ENCODE measurements at places on chromosomes 2 and 18.
A peak's percentile ranks its signal among the peaks of the same experiment; 100 is the strongest.

GRCh38 chr2:40168546-40168945 lies 283.3 kb downstream of the SLC8A1 start:
- no peak for DNase-seq

GRCh38 chr2:130336877-130337734 lies 5.6 kb upstream of the IMP4 start:
- DNase-seq, result peak; percentile 50

GRCh38 chr2:67965246-67965645 lies 97.6 kb downstream of the C1D start:
- no peak for DNase-seq

DNA sequence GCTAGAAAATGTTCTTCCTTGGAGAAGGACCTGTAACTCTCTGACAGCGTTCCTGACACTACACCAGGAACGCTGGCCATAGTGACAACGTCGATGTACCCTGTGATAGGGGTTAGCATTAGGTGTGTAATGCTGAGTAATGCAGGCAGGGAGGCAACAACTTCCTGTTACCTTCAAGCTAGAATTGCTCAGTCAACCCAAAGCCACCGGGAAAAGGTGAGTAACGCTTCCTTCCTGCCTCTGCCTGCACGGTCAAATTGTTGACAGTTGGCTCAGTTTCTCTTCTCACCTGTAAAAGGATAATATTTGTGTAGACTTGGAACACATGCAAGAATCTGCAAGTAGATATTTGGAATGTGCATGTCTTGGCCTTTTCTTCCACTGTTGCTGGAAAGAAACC lies 12.7 kb downstream of the FAM110C start:
- DNase-seq, result no peak

DNA sequence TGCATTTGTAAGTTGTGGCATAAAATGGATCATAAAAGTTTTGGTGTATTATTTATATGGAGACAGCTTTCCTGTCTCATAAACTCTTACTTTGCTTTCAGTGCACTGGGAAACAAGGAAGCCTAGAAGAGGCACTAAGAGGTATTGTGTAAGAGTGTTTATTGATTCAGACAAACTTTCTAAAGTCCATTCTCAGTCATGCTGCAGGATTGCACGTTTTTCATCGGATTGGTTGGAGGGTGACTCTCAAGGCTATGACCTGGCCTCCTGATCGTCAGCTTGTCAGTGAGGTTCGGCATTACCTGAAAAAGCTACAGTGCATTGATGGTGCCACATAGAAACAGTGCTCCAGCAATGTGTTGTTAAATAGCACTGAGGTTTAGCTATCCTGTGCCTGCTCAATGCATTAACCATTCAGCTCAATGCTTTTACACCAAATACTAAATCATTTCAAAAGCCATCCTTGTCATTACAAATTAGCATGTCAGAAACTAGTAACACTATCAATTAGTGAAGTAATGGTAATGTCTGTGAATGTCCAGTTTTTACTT lies 545.5 kb downstream of the CBLN2 start:
- no peak for DNase-seq

DNA sequence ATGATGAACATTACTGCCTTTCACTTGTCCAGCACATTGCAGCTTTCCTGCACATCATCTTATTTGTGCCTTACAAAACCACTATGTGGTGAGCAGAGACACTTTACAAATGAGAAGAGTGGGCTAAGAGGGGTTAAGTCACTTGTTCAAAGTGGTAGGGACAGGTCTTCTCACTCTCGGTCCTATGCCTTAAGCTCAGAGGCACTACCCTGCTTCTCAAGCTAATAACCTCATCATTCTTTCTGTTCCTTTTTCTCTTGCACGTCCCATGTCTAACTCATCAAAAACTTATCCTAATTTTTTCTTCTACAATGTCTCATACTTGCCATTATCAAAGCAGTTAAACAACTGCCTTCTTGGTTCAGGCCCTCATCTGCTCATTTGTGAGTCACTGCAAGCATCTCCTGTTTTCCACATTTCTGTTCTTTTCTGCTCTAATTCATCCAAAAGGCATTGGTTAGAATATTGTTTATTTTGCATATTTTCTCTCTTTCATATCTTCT lies 21.9 kb upstream of the NCOA1 start:
- no peak for DNase-seq

GRCh38 chr2:130842770-130843169 lies 6.1 kb downstream of the ARHGEF4 start:
- DNase-seq, result no peak

DNA sequence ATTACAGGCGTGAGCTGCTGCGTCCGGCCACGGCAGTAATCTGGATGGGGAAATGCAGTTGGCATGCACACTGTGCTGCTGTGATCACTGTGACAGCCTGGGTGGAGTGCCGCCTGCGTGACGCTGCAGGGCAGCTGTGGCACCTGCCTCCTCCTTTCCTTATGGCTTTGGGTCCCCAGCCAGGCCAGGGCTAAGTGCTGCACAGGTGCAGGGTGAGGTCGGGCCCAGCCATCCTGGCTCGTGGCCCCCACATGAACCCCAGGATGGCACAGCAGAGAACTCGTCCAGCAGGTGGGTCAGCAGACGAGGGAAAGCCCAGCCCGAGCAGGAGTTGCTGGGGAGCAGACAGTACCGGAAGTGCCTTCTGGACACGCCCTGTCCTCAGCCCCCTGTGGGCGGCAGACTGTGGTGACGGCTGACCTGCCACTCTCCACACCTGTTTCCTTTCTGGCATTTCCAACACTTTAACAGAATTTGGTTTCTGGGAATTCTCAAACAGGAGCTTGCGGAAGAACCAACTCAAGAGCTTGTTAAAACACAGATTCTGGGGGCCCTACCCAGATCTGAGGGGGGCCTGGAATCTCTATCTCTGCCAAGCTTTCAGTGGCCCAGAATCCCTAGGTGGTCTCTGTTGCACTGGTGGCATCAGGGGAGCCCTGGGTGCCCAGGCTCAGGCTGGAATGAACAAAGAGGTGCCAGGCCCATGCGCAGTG lies 16.9 kb downstream of the HS1BP3 start:
- DNase-seq, result no peak

- DNase-seq, result no peak
Measured at GRCh38 chr2:86298411-86299390, 38.7 kb downstream of the REEP1 start.

DNA sequence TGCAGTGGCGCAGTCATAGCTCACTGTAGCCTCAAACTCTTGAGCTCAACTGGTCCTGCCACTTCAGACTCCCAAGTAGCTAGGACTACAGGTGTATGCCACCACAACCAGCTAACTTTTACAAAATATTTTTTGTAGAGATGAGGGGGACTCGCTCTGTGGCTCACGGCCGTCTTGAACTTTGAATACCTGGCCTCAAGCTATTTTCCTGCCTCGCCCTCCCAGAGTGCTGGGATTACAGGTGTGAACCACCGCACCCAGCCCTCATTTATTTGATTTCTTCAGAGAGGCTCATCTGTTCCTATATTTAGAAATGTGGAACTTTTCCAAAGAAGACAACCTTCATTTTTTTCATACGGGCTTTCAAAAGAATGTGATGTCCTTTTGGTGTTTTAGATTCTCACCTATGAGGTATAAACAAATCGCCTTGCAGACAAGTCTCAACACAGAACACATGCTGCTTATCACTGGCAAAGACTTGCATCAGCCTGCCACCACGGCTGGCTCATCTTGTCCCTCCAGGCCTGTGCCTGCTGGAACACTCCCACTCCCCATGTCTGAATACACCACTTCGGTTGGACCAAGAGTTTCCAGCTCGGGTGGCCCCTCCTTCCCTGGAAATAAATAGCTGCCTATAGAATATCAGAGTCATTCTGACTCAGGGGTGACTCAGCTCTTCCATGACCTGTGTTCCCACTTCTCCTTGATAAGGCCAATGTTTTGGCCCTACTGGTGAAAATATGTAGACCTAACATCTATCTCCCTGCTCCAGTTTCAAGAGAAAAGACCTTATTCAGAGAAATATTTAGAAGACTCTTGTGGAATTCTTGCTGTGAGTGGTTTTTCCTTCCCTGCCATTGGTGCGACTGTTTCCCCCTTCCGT lies 202.6 kb downstream of the TGIF1 start:
- DNase-seq, result peak; percentile 100

DNA sequence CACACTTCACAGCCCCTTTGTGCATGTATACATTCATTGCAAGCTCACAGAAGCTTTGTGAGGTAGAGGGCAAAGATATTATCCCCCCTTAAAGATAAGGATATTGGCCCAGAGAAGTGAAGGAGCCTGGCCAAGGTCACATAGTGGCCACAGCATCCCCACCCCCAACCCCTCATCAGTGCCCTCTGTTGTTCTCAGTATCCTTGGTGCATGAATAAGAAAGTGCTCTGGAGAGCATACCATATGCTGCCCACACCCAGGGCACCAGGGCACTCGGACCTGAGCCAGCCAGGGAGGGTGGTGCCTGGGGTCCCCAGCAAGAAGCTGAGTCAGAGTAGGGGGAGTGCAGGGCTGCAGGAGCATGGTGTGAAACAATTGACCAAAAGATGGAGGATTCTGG lies 3.3 kb downstream of the DYSF start:
- no peak for DNase-seq

GRCh38 chr18:55500316-55501086 lies 87.5 kb downstream of the TCF4 start:
- no peak for DNase-seq

- no peak for DNase-seq
Measured at GRCh38 chr2:157815421-157815820, 60.7 kb downstream of the ACVR1 start.

- DNase-seq, result no peak
Measured at GRCh38 chr2:168703926-168704325, 98.5 kb upstream of the NOSTRIN start.

- DNase-seq, result no peak
Measured at GRCh38 chr2:238397356-238397755, 29.4 kb upstream of the ASB1 start.

- DNase-seq, result no peak
Measured at GRCh38 chr2:83261591-83262136, 1197.4 kb downstream of the SUCLG1 start.

- no peak for DNase-seq
Measured at GRCh38 chr2:144256996-144257707, 262.8 kb downstream of the ZEB2 start.

- DNase-seq, result peak; percentile 35
Measured at GRCh38 chr2:190465060-190465459, 56.9 kb downstream of the MFSD6 start.

DNA sequence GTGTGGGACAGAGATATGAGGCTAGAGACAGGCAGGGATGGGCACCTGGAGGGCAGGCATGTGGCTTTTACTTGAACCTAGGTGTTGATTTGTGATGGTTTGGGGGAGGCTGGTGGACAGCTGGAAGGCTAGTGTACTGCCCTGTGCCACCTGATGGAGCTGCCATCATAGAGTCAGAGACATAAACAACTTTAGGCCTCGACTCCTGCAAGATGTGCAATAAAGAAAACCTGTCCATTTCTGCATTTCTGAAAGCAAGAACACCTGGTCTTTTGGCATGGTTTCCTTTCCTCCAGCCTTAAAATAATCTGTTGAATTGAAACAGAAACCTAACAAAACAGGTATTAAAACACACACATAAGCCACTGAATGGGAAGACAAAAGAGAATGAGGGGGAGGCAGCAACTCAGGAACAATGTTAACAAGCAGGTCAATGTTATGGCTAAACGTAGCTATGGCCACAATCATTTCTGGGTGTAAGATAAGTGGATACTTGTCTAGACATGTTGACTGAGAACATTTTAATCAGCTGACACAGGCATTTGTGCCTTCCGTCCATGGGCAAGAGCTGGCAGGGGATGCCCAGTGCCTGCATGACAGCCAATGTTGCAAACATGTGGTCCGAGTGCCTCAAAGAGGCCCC lies 87.8 kb downstream of the KCTD1 start:
- DNase-seq, result peak; percentile 54

GRCh38 chr2:120759543-120760331 lies 24.1 kb downstream of the GLI2 start:
- no peak for DNase-seq

- DNase-seq, result peak; percentile 81
Measured at GRCh38 chr2:217162533-217162932, 302.7 kb upstream of the TNP1 start.

DNA sequence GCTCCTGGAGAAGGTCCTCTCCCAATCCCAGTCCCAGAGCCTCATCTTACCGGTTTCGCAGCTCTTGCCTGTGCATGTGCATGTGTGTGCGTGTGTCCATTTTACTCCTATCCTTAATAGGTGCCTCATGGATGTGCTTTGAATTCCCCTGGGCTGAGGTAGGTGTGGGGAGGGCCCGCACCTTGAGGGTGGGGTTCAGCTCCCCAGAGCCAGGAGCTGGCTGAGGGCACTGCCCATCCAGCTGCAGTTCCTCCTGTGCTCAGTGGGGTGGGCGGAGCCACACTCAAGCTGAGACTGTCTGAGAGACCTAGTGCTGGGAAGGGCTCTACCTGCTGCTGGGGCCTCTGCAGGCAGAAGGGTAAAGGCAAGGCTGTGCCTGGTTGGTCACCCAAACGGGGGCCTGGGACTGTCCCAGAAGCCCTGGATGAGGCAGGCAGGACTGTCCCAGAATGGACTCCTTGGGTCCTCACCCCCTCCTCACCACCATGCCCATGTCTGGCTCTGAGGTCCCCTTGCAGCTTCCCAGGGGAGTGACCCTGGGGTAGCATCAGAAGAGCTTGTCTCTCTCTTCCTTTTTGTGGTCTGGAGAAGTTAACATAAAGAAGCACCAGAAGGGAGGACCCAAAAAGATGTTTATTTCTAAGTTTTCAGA lies 8.9 kb downstream of the GDF7 start:
- peak; percentile 33 for DNase-seq

DNA sequence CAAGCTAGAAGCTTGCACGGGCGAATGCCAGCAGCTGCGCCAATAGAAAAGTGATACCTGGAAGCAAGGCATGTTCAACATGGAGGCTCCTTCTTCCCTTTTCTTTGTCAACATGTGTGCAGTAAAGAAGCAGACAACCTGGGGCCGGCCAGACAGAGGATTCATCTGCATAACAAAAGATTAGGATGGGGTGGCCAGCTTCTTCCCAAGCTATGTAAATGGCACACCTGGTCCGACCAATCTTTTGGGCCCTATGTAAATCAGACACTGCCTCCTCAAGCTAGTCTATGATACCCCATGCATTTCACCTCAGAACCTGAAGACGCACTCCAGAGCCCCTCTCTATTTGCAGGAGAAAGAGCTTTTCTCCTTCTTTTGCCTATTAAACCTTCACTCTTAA lies 66.4 kb upstream of the TGFA start:
- DNase-seq, result no peak

DNA sequence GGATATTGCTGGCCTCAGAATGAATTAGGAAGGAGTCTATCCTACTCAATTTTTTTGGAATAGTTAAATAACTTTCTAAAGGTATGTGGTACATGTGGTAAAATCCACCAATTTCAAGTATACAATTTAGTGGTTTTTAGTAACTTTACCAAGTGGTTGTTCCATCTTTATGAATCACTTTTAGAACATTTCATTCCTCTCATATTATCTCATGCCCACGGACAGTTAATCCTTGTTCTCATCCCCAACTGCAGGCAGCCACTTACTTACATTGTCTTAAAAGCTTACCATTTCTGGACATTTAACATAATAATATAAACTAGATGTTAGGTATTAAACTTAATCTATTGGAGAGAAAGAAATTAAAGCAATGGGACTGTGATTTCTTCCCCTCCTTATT lies 146.3 kb upstream of the ZC3H15 start:
- no peak for DNase-seq

Measured in hematopoietic multipotent progenitor cell treated with erythropoietin and hydrocortisone succinate and interleukin-3 and kit ligand, for 8 days (in vitro differentiated cells).